ENCODE measurements at places on chromosomes 7 and 10. TPM values are rescaled to one million over a fixed set of nuclear protein-coding genes. Genes with fewer than 3 reads are reported as not detected.

The IL6 gene
- not detected for polyA plus RNA-seq

The C10orf53 gene
- not detected for polyA plus RNA-seq

DNA sequence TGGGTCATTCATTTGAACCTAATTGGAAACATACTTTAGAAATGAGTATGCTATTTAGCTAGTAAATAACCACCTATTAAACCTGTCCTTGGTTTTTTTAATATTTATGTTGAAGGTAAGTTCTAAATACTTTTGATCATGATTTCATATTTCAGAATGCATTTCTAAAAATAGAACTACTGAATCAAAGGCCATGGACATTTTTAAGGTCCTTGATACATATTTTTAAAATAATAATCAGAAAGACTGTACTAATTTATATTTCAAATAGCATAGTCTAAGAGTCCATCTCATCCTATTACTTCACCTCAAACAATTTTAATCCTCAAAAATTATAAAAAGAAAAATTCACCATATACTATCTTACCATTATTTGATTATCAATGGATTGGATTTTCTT lies 102.1 kb upstream of the AKR1E2 start:
- DNase-seq: no peak

- no peak for DNase-seq
Measured at GRCh38 chr10:3010334-3010733, 57.0 kb upstream of the PFKP start.

DNA sequence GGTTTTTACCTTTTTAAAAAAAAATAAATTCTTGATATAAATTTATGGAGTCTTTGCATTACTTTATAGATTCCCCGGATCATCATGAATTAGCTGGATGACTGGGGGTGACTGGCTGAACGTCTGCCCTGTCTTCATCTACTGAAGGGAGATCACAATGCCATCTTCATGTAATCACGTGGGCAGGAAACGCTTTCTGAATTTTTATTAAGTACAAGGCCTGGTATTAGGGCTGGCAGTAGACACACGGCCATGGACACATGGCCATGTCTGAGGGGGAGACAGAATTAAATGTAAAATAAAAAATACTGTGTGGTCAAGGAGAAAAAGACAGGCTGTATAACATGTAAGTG lies 111.2 kb downstream of the VIPR2 start:
- no peak for DNase-seq

DNA sequence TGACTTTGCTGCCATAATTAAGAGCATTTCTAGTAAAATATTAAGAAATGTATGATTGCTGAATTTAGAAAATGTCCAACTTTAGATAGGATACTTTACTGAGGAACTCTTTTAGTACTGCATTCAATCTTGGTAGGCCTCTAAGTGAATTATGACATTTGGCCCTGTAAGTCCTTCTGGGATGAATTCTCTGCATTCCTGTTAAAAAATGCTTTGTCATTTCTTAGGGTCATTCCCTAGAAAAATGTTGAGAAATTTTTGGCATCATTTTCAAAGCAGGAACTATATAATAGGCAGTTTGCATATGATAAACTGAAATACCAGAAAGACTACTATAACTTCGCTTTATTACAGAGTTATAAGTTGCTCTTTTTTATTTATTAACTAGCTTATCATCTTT lies 69.3 kb upstream of the PRR15 start:
- no peak for DNase-seq

DNA sequence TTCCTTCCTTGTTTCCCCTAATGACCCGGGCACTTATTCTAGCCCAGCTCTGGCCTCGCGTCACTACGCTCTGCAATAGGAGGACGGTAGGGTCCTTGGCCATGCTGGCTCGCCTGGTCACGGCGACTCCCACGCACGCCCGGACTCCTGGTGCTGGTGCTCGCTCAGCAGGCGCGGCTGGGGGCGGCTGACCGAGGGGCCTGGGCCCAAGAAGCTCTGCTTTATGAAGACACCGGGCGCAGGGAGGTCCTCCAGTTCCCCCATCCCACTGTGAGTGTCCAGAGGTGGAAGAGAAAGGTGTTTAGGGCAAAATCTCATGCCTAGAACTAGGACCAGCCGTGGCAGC lies 54.2 kb upstream of the ZNF32 start:
- no peak for DNase-seq

- no peak for DNase-seq
Measured at GRCh38 chr7:112122798-112123197, 83.4 kb downstream of the DOCK4 start.

DNA sequence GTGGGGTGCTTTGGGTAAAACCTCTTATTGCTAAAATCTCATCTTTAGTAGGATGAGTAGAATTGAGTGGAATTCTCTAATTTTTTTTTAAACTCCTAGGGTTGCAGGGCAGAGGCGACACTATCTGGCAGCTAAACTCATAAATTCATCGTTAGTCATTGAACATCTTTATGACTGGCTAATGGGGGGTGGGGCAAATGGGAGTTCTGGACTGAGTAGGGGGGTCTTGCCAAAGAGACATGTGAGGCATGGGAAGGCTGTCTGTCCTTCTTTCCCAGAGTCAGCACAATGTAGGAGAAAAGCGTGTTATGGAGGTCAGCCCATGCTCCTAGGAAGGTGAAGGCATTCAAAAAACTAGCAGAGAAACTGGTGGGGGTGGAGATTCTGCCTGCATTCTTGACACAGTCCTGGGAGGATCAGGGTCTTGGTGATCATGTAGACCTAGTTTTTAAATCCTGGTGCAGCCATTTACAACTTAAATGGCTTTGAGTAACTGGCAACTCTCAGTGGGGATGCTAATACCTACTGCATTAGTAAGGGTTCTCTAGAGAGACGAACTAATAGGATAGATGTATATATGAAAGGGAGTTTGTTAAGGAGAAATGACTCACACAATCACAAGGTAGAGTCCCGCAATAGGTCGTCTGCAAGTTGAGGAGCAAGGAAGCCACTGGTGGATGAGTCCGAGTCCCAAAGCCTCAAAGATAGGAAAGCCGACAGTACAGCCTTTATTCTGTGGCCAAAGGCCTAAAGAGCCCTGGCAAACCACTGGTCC lies 47.7 kb downstream of the EMX2 start:
- no peak for DNase-seq

Data from forelimb muscle (tissue), 1 donor.